HT1080 (cell line): ENCODE measurements at places on chromosomes 13 and 19.
A peak's percentile ranks its signal among the peaks of the same experiment; 100 is the strongest.

- DNase-seq = no peak
Measured at GRCh38 chr19:11806354-11807098, 7.5 kb upstream of the ZNF440 start.

DNA sequence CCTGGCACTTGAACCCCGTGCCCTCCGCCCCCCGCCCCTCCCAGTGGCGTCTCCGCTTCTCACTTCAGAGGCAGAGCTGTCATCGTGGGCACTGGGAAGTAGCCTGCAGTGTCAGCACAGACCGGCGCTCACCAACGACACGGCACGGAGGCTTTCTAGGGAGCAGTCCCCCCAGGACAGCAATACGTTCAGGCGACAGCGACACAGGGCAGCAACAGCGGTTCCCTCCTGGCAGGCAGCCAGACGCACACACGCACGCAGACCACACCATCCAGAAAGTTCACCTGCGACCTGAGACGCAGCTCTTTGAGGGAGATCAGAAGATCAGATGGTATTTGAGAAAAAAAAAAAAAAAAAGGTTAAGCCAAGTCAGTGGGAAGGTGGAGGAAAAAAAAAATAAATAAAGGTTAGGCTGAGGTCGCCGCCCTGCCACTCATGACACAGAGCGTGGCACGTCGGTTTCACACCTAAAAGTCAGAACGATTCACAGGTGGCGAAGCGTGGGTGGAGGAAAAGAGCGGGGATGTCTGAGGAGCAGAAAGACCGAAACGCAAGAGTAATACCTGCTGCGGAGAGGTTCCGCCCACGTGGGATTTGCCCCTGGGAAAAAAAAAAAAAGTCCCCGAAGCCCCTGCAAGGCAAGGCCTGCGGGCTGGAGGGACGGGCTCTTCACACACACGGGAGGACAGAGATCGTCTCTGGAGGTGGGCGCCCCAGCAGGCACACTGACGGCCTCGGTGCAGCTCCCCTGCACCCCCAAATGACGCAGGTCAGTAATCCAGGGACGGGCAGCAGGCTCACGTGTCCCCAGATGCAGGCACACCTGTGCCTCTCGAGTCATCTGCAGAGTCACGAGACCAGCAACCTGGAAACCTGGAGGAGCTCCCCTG, 94.5 kb downstream of the GNG7 start:
- no peak for DNase-seq

DNA sequence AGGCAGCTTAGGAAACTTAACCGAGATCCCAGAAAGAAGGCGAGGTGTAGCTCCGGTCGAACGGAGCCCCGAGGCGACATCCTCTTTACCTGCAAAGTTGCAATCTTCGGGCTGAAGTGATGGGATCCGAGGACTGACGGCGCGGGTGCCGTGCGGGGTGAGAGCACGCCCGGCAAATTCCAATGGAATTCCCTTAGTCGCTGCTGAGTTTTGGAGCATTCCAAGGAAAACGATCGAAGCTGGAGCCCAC, 141 bp downstream of the TRPC4 start:
- no peak for DNase-seq

DNA sequence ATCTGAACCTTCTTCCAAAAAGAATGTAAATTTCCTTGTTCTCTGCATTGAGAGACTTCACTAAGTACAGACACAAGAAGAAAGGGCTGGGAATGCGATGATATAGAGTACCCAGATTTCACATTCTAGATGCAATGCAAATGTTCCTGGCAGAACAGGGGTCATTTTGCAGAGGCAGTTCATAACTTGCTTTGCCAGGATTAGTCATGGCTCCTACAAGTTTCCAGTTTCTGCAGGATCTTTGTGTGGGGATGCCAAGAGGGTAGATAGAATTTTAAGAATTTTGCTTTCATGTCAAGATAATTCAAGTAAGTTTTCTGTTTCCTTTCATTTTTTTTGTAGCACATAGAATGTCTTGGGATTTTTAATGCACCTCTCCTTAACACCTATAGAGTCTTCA, 181.2 kb downstream of the FGF9 start:
- DNase-seq = no peak

GRCh38 chr13:98986226-98986846, 8.5 kb upstream of the DOCK9 start:
- no peak for DNase-seq

GRCh38 chr19:56217039-56217949, 15.2 kb downstream of the ZSCAN5C start:
- DNase-seq = no peak

- DNase-seq = no peak
Measured at GRCh38 chr13:99353246-99353600, 46.0 kb upstream of the GPR183 start.

DNA sequence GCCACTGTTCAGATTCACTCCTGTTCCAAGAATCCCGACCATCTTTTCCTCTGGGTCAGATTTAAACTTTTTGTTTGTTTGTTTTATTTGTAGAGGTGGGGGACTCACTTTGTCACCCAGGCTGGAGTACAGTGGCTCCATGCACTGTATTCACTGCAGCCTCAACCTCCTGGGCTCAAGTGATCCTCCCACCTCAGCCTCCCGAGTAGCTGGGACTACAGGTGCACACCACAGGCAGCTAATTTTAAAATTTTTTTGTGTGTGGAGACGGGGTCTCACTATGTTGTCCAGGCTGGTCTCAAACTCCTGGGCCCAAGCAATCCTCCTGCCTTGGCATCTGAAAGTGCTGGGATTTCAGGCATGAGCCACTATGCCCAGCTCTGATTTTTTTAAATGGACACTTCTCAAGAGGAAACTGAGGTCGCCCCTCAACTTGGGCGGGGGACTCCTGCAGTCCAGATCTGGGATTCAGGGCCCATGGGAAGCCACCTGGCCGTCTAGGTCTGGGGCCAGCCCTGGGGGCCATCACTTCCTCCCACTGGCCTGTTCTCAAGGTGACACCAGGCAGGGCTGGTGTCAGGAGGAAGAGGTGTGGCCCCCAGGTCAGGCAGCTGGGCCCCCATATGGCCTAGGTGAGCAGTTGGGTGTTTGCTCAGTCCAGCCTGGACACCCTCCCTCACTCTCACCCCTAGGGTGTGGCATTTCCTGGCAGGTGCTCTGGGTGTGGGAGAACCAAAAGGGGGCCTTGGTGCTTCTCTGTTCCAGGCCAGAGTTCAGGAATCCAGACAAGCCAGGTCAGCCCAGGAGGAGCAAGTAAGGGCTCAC, 1.3 kb downstream of the B3GNT3 start:
- no peak for DNase-seq

- DNase-seq = no peak
Measured at GRCh38 chr13:113117335-113117872, 5.2 kb upstream of the F10 start.

- peak; percentile 13 for DNase-seq
Measured at GRCh38 chr13:108662528-108662927, 33.1 kb downstream of the MYO16 start.

DNA sequence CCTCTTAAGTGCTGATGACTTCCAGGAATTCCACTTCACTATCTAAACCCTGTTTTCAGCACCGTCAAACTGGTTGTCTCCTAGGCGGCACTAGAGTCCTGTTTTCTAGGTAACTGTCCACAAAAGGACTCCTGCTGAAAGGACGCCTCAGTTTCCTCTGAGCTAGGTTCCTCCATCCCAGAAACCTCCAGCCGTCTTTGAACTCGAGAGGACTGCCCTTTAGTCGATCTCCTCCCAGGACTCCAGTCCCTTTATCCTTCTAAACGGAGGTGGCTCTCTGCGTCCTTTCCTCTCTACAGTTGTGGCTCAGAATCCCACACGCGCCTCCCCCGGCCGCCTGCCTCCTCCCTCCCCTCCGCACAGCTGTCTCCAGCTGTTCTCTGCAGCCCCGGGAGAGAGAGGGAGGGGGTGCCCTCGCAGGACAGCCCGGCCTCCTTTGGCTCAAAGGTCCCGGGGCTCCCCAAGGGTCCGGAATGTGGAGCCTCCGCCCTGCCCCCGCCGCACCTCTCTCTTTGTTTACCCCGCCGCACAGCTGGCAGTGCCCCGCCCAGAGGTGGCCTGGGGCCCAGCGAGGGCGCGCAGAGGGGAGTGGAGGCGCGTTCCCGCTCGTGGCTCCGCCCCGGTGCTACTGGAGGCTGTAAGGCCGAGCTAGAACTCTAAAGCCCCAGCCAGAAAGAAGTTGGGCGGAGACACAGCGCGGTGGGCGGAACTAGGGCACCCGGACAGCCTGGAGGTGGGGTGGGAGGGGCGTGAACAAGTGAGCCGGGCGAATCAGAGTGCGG, 2.4 kb downstream of the LTBP4 start:
- DNase-seq = peak; percentile 90

GRCh38 chr19:52086481-52086880, 9.1 kb downstream of the ZNF841 start:
- peak; percentile 26 for DNase-seq

- no peak for DNase-seq
Measured at GRCh38 chr19:29400917-29401711, 124.7 kb upstream of the VSTM2B start.

- peak; percentile 98 for DNase-seq
Measured at GRCh38 chr19:41397086-41398049, at the start of the genes BCKDHA and EXOSC5. Gene BCKDHA (plus strand): TSS chr19:41397818. CDS start chr19:41397828, 10 bp downstream. Gene EXOSC5 (minus strand): TSS chr19:41397359. CDS start chr19:41397328, 31 bp downstream.

- no peak for DNase-seq
Measured at GRCh38 chr19:29858000-29858596, 46.3 kb downstream of the CCNE1 start.

- DNase-seq = no peak
Measured at GRCh38 chr13:108495646-108496361, 133.6 kb upstream of the MYO16 start.

DNA sequence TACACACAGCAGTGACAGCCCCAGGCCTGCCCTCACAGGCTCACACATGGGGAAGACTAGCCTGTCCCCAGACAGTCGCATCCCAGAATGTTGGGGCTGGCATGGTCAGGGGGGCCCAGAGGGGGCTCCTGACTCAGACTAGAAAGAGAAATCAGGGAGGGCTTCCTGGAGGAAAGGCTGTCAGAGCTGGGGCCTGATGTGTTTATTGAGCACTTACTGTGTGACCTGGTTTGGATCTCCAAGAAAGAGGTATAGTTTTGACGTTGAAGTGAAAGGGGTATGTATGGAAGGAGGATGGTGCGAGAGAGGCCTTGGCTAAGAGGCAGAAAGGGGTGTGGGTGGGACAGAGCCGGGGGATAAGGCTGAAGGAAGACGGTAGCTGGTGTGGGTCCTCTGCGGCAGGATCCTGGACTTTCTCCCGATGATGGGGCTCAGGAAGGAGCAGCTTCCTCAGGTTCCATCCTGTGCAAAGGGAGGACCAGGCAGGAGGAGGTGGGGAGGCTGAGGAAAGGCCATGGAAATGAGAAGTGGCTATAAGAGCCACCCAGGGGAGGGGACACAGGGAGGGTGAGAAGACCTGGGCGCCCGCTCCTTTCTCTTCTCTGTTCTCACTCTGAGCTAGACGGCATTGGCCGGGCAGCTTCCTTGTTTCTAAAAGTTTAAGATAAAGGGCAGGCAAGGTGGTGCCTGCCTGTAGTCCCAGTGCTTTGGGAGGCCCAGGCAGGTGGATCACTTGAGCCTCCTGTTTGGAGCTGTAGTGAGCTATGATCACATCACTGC, 16.1 kb upstream of the BCL3 start:
- no peak for DNase-seq

DNA sequence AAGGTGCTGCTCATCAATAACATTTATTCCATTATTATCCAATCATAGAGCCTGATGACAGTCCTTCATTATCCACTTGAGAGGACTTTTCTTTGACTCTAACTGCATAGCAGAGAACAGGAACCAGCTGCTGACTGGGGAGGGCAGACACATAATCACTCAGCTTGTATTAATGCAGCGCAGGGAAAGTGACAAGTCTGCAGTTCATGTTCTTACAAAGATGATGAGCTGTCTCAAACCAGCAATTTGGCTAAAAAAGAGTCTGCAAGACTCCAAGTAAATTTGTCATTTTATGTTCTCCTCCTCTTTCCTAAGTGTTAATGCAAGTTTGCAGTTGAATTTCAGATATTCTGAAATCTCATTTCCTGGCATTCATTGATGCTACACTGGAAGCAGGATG, 40.0 kb upstream of the CBY2 start:
- no peak for DNase-seq

DNA sequence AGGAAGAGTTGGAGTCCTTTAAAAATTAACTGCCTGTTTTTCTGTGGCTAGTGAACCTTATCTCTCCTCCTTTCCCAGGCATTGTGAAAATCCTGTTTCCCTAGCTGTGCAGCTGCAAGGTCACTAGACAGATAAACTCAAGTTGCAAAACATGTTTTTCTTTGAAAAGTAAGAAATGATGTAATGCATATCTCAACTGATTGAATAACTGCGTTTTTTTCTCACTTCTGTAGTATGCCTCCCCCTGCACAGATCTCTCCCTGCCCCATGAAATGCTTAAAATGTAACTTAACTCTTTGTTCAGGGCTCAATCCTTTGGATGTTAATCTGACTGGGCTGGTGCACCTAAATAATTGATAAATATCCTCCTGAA, 27.7 kb upstream of the CYSLTR2 start:
- no peak for DNase-seq

- no peak for DNase-seq
Measured at GRCh38 chr13:30332456-30333143, 25.2 kb upstream of the KATNAL1 start.

DNA sequence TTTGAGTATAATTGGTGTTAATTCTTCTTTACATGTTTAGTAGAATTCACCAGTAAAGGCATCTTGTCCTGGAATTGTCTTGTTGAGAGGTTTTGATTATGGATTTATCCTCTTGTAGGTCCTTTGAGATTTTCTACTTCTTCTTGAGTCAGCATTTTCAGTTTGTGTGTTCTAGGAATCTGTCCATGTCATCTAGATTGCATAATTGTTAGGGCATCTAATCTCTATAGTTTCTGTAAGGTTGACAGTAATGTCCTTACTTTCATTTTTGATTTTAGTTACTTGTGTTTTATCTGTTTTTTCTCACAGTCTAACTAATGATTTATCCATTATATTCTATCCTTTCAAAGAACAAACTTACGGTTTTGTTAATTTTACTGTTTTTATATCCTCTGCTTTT, 492.0 kb downstream of the FGF9 start:
- DNase-seq = no peak

- DNase-seq = no peak
Measured at GRCh38 chr13:43195551-43195950, 172.2 kb downstream of the DNAJC15 start.

DNA sequence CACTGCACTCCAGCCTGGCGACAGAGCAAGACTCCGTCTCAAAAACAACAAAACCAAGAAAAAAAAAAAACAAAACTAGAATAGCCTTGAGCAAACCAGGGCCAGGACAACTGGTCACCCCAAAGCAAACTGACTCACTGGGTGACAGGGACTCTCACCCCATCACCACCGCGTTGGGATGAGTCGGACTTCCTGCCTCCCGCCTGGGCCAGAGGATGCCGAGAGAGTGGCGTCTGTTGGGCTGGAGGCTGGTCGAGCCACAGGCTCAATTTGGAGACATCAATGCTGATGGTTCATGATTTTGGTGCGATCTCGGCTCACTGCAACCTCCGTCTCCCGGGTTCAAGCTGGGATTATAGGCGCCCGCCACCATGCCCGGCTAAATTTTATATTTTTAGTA, 11.6 kb downstream of the TMPRSS9 start:
- DNase-seq = peak; percentile 51

GRCh38 chr13:37295071-37295470, 189.6 kb upstream of the CSNK1A1L start:
- no peak for DNase-seq

- no peak for DNase-seq
Measured at GRCh38 chr13:42681326-42682100, 99.9 kb upstream of the FAM216B start.
